Neural progenitor cell (in vitro differentiated cells): ENCODE measurements at places on chromosomes 1 and 21.

GRCh38 chr21:42676808-42677207, 23.4 kb downstream of the PDE9A start:
- DNase-seq, result no peak

DNA sequence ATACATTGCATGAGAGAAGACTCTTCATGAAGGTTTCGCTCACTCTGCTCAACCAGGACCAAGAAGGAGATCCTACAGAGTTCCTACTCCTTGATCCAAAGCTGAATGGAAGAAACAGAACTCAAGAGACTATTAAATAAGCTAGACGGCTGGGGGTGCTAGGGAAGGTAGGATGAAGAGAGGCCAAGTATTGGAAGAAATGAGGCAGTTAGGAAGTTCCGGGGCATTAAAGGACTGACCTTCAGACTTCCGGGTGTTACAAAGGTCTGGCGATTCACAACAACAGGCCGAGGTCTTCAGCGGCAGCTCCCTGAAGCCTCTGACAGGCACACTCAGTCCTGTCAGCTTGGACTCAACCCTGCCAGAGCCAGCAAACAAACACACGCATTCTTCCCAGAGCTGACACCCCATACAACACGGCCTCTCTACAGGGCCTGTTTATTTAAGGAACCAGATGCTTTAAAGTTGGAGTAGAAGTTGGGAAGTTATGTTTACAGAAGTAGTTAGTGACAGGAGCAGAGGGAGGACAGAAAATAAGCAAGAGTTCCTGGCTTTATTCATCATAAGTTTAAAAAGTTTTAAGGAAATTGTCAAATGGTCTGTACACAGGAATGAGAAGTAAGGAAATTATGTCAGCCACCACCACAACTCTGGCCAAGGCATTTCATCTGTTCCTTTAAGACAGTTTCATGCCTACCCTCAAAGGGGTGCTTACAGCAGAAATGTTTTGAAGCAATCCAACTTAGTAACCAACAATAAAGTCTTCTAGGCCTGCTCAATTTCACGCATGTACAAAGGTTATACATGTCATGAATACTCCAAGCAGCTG, 4.7 kb downstream of the SORT1 start:
- DNase-seq, result no peak

- no peak for DNase-seq
Observed at GRCh38 chr1:104136621-104137020, 386.9 kb downstream of the AMY1C start.

GRCh38 chr1:207328908-207329440, 7.5 kb downstream of the CD55 start:
- no peak for DNase-seq

- no peak for DNase-seq
Observed at GRCh38 chr1:65002156-65002507, 35.8 kb upstream of the JAK1 start.

- no peak for DNase-seq
Observed at GRCh38 chr1:175317779-175318178, 125.2 kb upstream of the KIAA0040 start.

DNA sequence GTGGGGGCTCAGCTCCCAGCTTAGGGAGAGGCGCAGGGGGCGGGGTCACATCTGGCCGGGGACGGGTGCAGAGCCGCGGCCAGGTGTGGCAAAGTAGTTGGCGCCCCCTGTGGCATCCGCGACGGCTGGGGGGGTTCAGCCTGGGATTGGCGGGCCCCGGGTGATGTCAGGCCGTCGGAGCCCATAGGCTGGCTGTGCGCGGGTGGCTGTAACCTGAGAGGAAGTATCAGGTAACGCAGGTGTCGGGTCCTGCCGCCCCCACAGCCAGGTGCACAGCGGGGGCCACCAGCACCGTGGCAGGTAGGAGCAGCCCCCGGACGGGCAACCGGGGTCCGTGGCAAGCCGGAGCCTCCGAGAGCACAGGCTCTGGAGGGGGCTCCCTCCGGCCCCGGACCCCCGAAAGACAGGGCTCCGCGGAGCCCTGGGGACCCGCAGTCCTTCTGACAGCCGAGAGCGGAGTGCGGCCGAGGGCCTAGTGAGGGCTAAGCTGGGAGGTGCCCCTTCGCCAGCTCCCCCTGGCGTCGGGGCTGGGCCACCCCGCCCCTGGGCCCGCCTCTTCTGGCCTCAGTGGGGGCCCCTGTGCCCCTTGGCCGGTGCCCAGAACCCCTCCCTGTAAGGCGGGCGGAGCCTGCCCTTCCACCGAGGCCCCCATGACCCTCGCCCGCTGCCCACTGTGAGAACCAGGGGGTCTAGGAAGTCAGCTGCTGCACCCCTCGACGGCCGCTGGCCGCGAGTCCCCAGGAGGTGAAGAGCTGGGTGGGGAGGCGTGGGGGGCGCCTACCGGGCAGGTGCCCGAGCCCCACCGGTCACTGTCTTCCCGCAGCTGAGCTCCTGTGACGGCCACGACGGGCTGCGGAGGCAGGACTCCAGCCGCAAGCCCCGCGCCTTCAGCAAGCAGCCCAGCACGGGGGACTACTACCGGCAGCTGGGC, 17.9 kb downstream of the TNFRSF25 start:
- DNase-seq, result peak; percentile 82

- no peak for DNase-seq
Observed at GRCh38 chr1:85708829-85709227, 595 bp upstream of the ZNHIT6 start.

GRCh38 chr1:113812661-113813135, 422 bp upstream of the RSBN1 start:
- peak; percentile 38 for DNase-seq

GRCh38 chr1:201042779-201043461, 19.4 kb upstream of the KIF21B start:
- peak; percentile 85 for DNase-seq

DNA sequence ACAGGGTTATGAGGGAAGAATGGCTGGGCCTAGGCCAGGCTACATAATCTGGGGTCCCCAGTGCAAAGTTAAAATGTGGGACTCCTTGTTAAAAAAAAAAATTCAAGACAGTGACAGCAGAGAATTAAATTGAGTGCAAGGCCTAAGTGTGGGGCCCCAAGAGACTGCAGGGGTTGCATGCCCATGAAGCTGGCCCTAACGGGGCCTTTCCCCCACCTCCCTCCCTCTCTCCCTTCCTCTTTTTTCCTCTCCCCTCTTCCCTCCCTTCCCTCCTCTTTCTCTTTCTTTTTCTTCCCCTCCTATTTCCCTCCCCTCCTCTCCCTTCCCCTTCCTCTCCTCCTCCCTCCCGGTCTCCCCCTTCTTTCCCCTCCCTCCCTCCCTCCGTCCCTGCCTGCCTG, 266.7 kb downstream of the LMO4 start:
- DNase-seq, result no peak

- no peak for DNase-seq
Observed at GRCh38 chr1:44235808-44236207, 22.5 kb downstream of the DMAP1 start.

DNA sequence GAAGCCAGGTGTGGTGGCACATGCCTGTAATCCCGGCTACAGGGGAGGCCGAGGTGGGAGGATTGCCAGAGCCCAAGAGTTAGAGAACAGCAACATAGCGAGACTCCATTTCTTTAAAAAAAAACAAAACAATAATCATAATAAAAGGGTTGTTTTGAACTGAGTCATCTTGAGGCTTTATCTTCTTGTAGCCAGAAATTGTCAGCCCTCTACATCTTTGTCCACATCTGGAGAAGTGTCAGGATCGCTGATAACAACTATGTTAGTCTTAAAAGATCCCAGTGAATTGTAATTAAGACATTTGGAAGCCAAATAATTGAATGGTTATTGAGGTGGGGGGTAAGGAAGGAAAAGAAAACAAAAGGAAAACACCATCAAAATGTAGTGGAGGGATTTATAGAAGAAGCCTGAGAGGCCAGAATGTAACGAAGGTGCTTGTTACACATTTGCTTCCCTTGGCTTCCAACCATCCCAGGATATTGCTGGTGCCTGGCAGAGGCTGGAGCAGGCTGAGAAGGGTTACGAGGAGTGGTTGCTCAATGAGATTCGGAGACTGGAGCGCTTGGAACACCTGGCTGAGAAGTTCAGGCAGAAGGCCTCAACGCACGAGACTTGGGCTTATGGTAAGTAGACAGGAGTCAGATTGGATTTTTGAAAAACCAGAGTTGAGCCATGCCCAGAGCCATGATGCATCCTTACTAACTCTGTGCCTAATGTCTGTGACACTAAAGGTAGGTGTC, 52.5 kb upstream of the MTR start:
- no peak for DNase-seq
